RCC 7860 (cell line): ENCODE measurements at places on chromosomes 2 and 18.

DNA sequence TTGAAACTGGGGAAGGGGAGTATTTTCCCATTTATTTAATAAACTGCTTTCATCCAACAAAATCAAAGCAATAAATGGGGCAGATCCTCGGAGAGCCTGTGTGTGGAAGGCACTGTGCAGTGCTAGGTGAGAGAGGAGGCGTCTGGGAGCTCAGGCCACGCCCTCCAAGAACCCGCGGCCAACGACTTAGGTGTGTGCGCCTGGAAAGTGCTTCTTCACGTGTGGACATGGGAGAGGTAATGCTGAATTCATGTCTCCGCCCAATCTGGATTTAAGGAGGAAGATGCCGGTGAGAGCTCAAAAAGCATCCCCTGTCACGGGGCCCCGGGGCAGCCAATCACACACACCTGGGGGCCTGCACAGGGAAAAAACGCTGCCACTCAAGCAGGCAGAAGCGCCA, 77.4 kb downstream of the HDAC4 start:
- DNase-seq: no peak

DNA sequence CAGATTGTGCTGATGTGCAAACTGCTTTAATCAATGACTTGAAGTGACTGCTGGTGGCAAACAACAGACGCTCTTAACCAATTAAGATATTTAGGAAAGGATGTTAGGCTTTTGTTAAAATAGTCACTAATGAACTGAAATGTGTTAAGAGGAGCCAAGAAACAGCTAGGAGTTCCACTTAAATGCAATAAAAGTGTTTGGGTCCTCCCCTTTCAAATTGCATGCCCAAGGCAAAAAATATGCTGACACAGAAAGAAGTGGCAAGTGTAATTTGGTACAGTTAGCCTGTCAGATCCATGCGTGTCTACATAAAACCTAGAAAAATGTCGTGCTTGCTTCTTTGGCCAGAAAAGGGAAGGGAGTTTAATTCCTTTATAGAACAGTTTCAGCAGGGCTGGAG, 61.9 kb downstream of the XRCC5 start:
- no peak for DNase-seq

DNA sequence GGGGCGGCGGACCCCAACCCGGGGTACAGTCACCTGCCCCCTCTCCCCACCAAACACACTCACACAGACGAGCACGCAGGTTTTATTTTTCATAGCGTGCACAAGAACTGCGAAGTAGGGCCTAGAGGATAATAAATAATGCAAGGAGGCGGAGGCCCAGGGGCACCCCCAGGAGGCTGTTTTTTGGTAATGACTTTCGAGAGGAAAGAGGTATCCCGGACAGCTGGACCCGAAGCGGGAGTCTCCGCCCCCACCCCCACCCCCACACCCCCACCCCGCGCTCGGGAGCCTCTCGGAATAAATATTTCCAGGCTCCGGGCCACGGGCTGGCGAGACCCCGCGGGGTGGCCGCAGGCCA, 3.4 kb downstream of the CYP26B1 start:
- no peak for DNase-seq

GRCh38 chr2:241904791-241905710, 35.5 kb downstream of the RTP5 start:
- no peak for DNase-seq
